ENCODE measurements at places on chromosomes 12 and 14.

DNA sequence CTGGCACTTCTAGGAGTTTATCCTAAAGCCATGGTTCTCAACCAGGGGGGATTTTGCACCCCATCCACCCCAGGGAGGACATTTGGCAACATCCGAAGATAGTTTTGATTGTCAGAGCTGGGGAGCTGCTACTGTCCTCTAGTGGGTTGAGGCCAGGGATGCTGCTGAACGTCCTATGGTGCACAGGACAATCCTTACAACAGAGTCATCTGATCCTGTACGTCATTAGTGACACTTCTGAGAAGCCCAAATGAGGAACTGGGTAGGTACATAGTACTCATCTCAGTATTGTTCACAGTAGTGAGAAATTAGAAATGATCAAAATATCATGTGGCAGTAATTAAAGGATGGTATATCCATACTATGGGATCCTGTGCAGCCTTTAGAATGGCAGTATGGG is 185.1 kb downstream of the CHST11 start:
- no peak for DNase-seq

DNA sequence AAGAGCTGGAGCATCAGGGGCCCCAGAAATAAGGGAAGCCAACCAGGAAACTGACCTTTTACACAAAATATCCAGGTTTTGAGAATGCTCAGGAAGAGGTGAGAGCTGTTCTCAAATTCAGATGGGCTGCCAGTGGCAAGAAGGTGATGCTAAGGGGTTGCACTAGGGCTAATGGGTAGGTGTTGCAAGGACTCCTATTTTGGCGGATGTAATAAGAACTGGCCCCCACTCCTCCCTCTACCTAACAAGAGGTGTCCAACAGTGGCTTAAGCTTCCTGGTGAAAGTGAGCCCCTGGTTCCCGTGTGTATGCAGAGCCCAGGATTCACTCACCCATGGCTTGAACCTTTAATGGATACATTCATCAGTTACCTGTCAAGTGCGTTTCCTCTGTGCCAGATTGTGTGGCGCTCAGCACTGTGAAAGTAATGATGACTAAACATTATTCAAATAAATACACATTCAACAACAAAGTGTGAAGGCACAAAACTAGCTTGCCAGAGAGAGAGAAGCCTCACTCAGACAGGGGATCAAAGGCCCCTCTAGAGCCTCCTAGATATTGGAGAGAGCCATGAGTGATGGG is 705 bp upstream of the CHGA start:
- DNase-seq: no peak

DNA sequence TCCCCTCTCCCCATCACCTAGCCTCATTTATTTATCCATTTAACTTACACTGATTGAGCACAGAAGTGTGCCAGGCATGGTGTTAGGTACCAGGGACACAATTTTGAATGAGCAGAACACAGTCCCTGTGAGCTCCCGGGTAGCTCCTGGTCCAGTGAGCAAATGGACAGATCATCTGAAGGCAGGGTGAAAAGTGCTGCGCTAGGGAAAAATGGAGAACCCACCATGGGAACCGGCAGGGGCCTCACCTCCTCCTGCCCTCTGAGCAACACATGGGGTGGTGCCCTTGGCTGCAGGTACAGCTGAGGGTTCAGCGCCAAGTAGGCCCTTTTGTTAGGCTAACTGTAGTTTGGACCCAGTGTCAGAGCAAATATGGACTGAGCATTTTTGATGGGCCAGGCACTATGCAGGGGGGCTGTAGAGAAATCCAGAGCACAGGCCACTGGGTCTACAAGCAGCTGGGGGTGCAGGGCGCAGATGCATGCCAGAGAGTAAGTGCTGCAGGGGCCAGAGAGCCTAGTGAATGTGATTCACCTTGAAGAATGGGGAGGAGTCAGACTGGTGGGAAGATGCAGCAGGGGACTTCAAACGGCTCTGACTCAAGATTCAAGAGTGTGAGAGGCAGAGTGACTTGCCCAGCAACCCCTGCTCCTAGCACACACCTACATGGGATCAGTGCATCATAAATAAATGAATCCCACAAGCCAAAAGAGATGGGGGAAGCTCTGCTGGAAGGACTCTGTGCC is 28.2 kb downstream of the LTBP2 start:
- peak; percentile 43 for DNase-seq

DNA sequence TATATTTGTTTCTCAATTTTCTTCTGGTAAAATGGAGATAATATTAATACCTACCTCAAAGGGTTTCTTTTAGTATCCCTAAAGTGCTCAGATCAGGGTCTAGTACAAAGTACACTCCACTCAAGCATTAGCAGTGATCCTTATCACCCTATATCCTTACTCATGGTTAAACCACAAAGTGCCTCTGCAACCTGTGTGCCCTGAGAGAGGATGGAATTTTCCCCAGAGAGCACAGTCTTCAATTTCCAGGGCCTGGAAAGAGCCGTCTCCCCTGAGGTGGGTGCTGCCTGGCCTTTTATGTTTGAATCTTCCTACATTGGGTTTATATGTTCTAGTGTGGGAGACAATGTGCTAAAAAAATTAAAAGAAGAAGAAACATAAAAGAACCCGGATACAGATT is 183.1 kb upstream of the FBXO33 start:
- no peak for DNase-seq

- DNase-seq: no peak
These were observed 8.3 kb downstream of the FMNL3 start for GRCh38 chr12:49698619-49699545.

DNA sequence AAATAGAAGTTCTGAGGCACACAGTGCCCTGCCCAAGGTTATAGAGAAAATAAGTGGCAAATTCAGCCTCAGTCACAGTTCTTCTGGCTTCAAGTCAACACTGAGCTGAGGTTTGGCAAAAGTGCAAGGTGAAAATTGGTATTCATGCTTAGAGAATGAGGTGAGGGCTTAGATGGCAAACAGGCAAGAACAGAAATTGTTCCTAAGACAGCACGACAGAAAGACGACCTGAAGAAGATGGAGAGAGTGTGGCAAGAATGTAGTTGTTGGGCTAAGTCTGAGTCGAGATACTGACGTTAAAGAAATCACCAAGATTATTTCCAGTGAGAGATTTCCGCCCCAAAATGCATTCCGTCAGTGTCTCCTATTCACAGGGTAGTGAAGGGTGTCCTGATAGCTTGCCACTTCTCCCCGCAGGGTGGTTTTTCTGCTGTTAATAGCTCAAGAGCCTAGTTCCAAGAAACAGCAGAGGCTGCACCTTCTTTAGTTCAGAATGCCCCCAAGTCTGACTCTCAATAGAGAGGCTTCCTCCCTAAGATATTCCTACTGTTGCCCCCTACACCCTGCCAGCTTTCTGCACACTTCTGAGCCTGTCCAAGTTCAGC is 260.8 kb upstream of the AMIGO2 start:
- DNase-seq: no peak

DNA sequence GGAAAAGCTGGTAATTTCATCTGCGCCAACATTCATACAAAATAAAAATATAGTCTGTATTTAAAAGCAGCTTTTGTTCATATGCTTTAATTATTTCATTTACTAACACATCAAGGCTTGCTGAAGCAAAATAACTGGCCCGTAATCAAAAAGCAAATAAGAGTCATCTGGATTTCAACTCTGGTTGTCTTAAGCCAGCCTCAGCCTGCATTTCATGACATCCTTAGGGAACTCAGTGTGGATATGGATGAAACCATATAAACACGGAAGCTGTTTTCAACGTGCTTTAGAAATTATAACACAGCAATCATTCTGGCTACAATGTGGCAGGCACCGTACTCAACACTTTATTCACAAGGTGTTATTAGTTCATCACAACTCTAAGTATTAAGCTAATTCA is 852 bp downstream of the COX16 start:
- no peak for DNase-seq

DNA sequence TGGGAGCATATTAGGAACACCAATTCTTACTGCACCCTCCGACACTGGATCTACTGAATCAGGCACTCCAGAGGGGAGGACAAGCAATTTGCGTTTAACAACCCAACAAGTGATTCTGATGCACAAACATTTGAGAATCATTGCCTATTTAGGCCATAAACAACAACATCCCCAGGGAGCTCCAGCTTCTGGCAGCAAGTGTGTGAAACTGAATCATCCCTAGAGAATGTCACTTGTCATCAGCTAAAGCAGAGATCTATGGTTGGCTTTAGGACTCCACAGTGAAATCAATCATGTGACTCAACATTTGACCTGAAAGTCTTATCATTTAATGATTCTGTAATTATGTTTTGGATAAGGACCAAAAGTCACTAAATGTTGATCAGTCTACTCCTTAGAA is 505.0 kb upstream of the FLRT2 start:
- DNase-seq: peak; percentile 65

DNA sequence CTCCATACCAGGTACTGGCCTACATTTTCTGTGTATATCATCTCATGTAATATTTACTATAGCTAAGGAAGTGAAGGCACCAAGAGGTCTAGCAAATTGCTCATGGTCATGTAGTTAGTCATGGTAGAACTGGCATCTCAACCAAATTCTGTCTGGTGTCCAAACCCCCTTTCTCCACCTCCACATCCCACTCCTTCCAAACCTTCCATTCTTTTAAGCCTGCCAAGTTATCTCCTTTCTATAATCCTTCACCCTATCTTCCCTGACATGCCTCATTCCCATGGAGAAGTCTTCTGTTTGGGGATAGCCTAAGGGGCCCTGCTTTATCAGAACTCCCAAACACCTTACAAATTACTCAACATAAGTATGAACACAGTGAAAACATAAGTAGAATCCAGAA is 196.2 kb upstream of the HMGA2 start:
- no peak for DNase-seq

DNA sequence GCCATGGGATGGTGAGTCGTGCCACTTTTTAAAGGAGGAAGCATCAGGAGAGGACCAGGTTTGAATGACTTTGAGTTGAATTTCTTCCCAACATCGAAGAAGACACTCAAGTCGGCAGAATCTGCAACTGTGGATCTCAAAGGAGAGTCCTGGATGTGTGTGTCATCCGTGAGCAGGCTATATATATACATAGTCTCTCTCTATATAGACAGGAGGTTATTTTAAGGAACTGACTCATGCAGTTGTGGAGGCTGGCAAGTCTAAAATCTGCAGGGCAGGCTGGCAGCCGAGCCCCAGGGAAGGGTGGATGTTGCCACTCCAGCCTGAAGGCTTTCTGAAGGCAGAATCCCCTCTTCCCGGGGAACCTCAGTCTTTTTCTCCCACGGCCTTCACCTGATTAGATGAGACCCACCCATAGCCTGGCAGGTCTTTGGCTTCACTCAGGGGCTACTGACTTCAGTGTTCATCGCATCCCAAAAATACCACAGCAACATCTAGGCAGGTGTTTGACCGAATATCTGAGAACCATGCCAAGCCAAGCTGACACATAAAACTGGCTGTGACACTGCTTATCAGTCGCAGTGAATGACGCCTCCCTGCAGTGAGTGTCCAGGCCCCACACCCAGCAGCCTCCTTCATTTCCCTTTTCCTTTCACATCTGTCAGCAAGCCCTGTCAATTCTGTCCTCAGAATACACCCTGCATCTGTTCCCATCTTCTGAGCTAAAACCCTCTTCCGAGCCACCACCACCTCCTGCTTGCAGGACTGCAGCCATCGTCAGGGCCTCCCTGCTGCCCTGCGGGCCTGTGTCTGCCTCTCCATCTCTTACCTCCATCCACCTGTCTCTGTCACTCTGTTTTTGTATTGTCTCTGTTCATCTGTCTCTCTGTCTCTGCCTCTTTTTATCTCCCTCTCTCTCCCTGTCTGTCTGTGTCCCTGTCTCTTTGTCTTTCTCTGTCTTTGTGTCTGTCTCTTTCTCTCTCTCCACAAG is 54.0 kb downstream of the ZNF664 start:
- no peak for DNase-seq

GRCh38 chr14:25904446-25904845 is 693.4 kb downstream of the NOVA1 start:
- no peak for DNase-seq

GRCh38 chr12:6322969-6323339 is 12.5 kb downstream of the PLEKHG6 start:
- no peak for DNase-seq

DNA sequence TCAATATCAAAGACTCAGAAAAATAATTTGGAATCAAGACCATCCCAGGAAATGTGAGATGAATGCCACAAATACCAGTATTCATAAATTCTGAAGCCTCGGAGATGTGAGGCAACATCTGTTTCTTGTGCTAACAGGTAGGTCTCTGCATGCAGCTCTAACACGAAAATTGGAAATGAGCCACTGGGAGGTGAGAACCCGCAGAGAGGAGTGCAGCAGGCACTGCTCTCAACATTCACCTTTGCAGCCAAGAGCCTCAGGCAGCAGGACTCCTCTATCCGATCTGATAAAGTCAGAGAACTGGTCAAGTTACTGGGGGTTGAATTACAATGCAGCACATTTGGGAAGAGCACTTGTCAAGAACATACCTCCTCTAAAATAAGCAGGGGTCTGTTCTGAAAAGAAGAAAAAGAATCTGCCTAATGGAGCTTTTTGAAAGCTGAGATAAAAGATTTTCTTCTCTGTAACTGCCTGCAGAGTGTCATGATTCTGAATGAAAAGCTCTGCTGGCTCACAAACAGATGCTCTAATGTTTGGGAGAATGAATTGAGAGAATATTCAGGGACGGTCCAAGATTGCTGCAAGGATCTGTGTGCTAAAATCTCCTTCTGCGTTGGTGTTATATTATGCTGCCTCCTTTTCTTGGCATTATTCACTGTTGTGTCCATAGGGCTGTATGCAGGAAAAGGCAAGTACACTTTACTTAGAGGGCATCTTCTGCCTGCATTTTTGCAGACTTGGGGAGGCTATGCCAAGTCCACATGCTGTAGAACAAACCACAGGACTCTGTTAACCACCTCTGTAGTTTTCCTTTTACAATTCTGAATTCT is 209.6 kb upstream of the KRR1 start:
- DNase-seq: no peak

GRCh38 chr12:108254030-108254429 is 85.1 kb downstream of the CMKLR1 start:
- no peak for DNase-seq

DNA sequence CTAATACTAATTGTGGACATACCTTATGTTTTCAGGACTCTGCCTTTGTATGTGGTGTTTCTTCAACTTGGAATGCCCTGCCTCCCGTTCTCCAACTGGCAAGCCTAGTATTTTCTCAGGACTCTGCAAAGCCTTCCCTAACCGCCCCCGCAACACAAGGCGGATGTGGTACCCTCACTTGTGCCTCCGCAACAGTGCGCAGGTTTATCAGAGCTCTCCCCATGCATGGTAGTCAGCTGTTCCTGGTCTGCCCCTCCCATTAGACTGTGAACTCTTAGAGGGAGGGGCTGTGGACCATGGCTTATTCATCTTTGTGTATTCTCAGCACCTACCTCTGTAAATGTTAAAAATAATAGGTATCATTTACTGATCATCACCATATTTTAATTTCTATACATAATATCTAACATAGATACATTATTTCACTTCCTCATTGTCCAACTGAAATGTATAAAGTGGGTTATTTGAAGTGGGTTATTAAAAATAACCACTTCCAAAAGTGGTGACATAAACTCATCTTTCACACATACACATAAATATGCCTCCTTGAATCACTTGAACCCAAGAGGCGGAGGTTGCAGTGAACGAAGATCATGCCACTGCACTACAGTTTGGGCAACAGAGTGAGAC is 9.0 kb downstream of the LPAR5 start:
- no peak for DNase-seq
